COR-L47 (cell line): ENCODE measurements at places on chromosomes 2 and 18.
A peak's percentile ranks its signal among the peaks of the same experiment; 100 is the strongest.

DNA sequence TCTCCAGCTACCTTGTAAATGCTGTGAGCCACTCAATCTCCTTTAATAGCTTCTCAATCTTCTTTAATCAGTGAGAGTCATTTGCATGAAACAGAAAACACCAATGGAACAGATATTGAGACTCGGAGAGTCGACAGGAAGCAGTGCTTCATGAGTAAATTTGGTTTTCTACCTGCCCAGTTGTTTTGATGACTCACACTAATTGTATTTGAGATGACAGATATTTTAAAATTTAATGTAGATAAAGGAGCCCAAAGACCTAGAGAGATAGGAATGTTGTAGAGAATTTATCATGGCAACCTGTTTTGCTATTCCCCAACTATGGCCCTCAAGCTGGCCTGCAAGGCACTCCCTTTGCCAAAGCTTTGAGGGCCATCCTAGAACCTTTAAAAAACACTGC, 119.1 kb downstream of the CDC42EP3 start:
- no peak for DNase-seq

- DNase-seq: no peak
Observed at GRCh38 chr2:232959139-232959538, 53.9 kb downstream of the NGEF start.

GRCh38 chr18:58004317-58004716, 39.7 kb upstream of the NEDD4L start:
- DNase-seq: no peak

DNA sequence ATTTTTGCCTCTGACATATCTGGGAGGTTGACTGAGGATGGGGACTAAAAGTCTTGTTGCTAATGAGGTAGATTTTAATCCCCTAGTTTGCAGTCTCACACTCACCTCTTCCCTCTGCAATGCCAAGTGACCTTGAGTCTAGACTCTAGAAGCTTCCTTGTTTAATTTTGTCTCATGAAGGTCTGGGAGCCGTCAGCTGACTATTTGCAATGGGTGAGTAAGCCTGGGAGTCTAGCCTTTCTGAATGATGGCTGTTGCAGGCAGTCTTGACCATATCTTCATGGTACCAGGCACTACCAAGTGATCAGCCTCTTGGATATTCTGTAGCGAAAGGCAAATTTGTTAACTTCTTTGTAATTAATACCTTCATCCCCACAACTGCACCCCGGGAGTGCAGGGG, 61.2 kb downstream of the ARHGAP15 start:
- no peak for DNase-seq

DNA sequence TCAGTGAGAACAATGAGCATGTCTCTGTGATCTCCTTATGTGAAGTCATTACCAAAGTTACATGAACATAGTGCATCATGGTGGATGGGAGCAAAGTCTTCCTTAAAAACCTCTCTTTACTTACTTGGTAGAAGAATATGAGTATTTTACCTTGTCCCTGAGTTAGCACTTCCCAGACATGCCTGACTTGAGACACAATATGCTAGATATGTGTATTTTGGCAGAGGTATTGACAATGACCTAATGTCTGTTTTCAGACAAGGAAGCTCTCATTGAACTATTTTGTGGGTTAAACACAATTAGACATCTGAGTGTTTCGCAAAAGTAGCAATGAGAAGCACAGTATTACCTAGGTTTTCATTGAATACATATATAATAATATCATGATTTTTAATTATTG, 99.1 kb upstream of the MC4R start:
- DNase-seq: no peak

- DNase-seq: no peak
Observed at GRCh38 chr2:99088017-99088416, 53.5 kb upstream of the C2orf15 start.

DNA sequence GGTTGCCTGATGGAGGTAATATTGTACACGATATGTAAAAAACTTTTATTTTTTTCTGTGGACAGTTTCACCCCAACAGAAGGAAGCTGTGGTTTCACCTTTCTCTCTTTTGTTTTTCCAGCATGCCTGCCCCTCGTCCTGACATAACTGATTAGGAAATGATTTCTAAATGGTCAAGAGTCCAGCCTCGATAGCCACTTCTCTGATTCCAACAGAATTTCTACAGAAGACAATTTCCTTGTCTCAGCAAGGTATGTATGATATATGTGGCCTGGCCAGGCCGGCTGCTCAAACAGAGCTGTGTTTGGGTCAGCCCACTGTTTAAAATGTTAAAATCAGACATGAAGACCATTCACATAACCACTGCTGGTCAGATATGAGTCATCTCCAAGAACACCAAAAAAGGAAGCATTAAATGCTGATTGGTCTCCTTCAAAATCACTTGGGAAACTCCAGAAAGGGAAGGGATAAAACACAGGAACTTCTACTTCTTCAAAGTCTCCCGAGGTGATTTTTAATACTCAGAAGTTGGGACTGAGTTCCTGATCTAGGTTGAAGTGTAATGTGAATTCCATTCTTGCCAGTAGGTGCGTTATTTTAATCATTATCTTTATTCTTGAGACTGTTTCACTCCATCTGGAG, 22.3 kb downstream of the ATP8B1 start:
- no peak for DNase-seq

- DNase-seq: no peak
Observed at GRCh38 chr2:121152861-121153260, 132.1 kb downstream of the TFCP2L1 start.

DNA sequence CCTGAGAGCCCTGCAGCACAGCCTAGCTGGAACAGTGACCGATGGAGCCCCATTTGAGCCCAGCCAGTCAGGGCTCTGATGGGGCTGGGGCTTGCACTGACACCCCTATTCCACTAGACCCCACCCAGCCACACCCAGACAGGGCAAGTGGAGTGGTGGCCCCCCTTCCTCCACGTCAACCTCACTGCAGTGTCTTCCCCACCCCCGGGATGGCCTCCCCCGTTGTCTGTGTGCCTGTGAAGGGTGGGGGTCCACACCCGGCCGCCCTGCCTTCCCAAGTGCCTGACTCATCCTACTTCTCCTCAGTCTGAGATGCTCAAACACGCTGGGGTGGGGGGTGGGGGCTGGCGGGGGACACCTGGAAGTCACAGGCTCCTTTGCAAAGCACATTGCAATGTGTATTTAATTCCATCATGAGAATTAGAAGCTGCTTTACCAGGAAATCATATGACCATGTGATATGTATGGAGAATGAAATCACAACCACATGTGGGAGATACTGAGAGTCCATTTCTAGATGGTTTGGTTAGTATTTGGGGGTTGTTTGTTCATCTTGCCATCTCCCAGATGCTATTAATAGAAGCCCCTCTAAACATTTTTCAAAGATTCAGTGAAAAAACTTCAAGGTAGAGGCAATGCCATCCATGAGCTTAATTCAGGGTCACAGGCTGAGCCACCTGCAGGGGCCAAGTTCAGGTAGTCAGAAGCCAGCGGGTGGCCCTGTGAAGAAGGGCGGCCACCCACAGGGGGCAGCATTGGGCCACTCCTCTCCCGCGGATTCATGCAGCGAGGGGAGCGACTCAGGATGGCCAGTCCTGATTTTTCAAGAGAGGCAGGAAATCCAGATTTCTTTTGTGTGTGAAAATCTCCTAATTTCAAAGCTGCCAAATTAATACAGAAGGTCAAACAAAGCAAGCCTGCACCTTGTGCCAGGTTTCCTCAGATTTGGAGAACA, 22.7 kb upstream of the GMPPA start:
- DNase-seq: no peak

- DNase-seq: peak; percentile 34
Observed at GRCh38 chr18:50819027-50819727, 639 bp downstream of the MRO start.

DNA sequence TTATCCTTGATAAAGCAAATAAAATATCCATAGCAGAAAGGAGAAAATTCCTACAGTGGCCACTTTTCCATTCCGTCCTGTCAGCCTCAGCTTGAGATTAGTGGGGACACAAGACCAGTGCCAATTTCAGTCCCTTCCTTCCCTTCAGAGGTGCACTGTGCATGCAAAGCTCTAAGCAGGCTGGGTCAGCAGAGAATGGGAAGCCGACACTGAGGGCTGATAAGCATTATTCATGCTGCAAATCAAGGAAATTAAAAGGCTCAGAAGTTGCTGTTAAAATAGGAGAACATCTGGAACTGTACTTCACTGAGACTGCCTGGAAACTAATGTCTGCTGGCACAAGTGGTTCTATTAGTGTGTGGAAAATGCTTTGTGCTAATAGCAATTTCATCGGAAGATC, 534.3 kb downstream of the ADCYAP1 start:
- DNase-seq: no peak

GRCh38 chr2:24791452-24791851, 1.7 kb downstream of the PTRHD1 start:
- no peak for DNase-seq

- DNase-seq: peak; percentile 24
Observed at GRCh38 chr2:20129331-20130159, 78.1 kb upstream of the LAPTM4A start.

- DNase-seq: no peak
Observed at GRCh38 chr18:13542520-13542847, 183.9 kb downstream of the FAM210A start.

- DNase-seq: peak; percentile 6
Observed at GRCh38 chr2:30860726-30861125, 53.5 kb upstream of the CAPN13 start.

GRCh38 chr2:99651930-99652670, 162.3 kb upstream of the REV1 start:
- no peak for DNase-seq

DNA sequence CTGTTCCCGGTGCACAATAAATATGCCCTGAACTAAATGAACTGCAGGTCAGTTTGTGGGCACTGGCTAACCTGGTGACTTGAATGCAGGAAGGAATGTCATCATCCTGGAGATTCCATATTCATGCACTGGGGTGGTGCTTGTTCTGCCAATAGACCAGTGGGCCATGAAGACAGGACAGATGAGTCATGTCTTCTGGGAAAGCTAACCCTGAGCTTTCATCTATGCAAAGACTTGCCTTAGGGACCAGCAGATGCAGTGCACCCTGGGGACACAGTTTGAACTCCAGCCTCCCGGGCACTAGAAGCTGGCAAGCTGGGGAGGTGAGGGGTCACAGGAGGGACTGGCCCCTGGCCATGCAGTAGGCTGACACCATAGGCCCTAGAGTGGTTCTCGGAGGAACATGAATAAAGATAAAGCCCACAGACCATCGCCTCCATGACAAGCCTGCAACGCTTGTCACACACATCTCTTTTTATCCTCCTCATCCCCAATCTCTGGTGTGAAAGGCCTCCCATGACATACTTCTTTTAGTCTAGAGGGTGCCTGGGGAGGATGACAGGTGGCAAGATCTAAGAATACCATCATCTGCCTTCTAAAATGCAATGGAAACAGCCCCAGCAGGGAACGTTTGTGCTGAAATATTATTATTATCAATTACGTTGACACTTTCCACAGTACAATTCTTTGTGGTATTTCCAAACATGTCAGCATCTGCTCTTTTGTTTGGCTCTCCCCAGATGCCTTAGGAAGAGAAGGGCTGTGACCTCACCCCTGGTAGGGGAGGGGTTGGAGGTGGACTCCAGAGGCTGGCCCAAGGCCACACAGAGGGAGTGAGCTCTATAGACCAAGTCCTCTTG, 267.4 kb upstream of the RAB6C start:
- no peak for DNase-seq

DNA sequence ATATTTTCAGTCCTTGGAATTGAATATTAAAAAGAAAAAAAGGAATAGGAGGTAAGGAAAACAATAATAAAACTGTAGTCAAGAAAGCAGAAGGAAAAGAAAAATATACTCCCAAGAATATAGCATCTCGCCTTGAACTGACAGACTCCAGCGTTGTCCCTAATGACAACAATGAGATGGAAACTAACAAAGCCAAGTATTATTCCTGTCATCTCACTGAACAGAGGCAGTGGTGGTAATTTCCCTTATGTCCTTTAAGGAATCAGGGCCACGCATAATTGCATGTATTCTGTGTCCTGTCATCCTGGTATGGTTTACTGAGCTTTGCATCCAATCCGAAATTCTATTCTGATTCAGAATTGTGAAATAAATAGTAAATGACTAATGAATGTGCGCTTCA, 158.9 kb downstream of the LRRTM4 start:
- no peak for DNase-seq

- no peak for DNase-seq
Observed at GRCh38 chr18:46010050-46010449, 42.9 kb upstream of the EPG5 start.

GRCh38 chr2:105785095-105785847, 40.6 kb downstream of the NCK2 start:
- no peak for DNase-seq

DNA sequence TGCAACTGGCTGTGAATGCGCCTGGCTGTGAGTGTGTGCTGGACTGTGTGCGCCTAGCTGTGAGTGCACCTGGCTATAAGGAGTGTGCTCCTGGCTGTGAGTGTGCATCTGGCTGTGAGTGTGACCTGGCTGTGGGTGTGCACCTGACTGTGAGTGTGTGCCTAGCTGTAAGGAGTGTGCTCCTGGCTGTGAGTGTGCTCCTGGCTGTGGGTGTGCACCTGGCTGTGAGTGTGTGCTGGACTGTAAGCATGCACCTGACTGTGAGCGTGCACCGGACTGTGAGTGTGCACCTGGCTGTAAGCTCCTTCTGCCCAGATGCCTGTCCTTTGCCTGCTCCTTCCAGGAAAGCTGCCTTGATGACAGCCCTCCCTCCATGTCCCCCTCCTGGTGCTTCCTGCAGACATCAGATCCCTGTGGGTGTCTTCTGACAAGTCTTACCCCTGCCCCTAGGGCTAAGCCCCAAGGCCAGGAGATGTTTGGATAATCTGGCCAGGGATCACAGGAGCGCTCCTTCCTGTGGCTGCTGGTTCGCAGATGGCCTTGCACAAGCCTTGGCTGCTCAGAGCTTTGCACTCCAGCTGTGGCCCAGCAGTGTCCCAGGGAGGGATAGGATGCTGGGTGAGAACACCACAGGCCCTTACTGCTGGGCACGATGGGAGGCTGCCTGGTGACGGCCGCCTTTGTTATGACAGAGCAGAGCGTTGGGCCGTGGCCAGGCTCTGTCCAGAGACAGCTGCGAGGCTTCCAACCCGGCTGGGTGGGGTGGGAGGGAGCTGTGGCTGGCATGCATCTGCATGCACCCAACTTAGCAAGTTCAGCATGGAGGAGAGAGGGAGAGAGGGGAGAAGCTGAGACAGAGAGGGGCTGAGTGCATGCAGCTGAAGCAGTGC, 89.9 kb downstream of the GLI2 start:
- DNase-seq: peak; percentile 83

- no peak for DNase-seq
Observed at GRCh38 chr2:3001615-3002560, 375.7 kb downstream of the EIPR1 start.
